Liver (tissue), 10 donors: ENCODE measurements at places on chromosomes 3 and 15. TPM values are rescaled to one million over a fixed set of nuclear protein-coding genes. Genes with fewer than 3 reads are reported as not detected.

DNA sequence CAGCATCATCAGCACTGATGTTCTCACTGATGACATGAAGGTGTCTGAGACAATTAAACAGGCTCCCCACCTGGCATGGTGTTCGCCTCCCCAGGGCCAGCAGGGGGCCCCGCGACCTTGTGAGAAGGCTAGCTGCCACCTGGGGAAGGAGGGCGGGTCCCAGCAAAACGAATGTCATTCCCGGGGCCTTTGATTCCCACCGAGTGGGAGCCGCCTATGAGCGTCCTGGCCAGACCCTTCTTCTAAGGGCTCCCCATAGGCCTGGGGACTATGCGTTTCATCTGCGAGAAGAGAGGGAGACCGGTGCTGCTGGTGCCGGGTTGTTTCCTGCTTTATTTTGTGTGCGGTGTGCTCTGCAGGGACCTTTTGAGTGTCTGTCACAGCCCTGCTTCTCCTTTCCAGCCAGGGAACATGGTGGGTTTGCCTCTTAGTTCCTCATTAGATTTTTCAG lies 20.5 kb upstream of the MINDY4B start:
- H3K4me3 ChIP-seq: no peak overlapping the region
- no peak overlapping the region for H3K27ac ChIP-seq
- peak; percentile 48 for DNase-seq
- H3K36me3 ChIP-seq: no peaks in the 10 kb centered on the region

- no peak overlapping the region for H3K27ac ChIP-seq
- no peak for DNase-seq
- H3K4me1 ChIP-seq: no peaks in the 10 kb centered on the region
- no peak overlapping the region for H3K4me3 ChIP-seq
- H3K36me3 ChIP-seq: peaks cover 71% of the 10 kb centered on the region
- no peaks in the 10 kb centered on the region for H3K27me3 ChIP-seq
Measured at GRCh38 chr3:128067489-128067888, 15.3 kb downstream of the SEC61A1 start.

DNA sequence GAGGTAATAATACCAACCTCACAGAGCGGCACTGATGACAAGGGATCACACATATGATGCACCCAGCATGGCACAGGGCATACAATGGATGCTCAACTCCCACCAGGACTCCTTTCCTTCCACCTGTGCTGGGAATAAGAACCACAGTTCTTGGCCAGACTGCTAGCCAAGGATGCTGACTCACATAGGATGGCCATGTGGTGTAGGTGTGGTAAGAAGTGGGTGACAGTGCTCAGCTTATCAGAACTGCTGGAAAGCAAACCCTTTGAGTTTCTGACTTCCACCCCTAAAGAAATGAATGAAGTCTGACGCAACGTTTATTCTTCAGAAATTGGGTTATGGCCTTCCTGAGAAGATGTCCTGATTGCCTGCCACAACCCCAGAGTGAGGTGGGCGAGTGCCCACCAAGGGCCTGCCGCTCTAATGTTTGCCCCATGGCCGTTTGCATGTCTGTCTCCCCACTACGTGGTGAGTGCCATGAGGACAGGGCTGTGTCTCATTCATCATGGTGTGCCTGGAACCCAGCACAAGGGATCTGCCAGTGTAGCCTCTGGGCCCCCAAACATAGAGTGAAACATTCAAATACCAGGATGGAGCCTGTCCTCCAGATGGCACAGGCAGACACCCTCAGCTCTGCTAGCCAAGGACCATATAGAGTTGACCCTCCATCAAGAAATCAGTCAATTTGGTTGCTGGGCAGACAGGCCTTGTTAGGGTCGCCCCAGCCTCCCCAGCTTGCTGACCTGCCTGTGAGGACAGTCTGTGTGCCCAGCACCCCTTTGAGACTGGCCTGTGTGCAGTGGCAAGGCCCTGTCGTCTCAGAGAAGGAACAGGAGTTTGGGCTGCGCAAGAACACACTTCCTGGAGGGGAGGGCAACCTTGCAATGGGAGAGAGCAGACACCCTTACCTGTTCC lies 57.6 kb upstream of the SLCO2A1 start:
- no peaks in the 10 kb centered on the region for H3K27me3 ChIP-seq
- no peaks in the 10 kb centered on the region for H3K36me3 ChIP-seq
- no peak overlapping the region for H3K4me3 ChIP-seq
- H3K4me1 ChIP-seq: no peaks in the 10 kb centered on the region

- H3K36me3 ChIP-seq: no peaks in the 10 kb centered on the region
- H3K27ac ChIP-seq: no peak overlapping the region
- DNase-seq: no peak
- no peak overlapping the region for H3K4me3 ChIP-seq
Measured at GRCh38 chr3:100912571-100912970, 80.7 kb downstream of the ABI3BP start.

- no peaks in the 10 kb centered on the region for H3K4me1 ChIP-seq
- H3K27ac ChIP-seq: no peak overlapping the region
- no peak overlapping the region for H3K4me3 ChIP-seq
- no peak for DNase-seq
- H3K27me3 ChIP-seq: no peaks in the 10 kb centered on the region
- H3K36me3 ChIP-seq: no peaks in the 10 kb centered on the region
Measured at GRCh38 chr3:178628037-178628436, 91.8 kb downstream of the KCNMB2 start.

- H3K27me3 ChIP-seq: no peaks in the 10 kb centered on the region
- no peak overlapping the region for H3K27ac ChIP-seq
- H3K4me1 ChIP-seq: peaks cover 3% of the 10 kb centered on the region
Measured at GRCh38 chr15:49041426-49041825, 4.8 kb downstream of the SECISBP2L start.

DNA sequence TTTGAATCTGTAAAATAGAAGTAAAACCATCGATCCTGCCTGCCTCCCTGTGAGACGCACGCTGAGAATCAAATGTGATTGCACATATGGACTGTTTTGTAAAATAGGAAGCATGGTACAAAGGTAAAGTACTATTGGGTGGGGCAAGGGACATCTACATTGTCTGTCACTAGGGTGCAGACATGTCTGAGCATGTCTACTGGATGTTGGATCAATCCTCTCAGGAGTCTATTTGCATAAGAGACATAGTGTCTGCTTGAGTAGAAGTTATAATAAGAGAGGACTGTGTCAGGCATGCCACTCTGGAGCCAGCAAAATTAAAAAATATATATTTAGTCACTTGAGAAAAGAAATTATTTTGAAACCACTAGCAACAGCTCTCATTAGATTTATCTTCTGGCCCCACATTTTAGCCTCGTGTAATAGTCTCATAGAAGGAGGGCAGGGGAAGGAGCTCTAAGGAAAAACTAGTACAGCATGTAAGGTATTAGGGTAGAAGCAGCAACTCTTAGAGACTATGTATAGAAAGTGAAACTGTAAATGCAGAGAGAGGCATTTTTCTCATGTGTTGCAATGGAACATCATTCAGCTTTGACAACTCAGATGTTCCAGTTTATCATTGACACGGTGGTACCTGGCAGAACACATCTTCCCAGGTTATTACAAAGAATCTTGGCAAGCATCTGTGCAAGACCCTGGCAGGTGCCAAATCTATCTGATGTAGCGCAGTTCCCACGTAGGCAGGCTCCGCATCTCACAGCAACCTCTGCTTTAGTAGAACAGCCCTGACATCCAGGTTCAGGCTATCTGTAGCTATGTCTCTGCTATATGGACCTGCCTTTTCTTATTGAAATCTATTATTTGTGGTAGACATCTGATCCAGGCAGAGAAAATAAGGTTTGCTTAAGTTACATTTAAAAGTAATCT lies 85.2 kb upstream of the CHL1 start:
- H3K4me1 ChIP-seq: no peaks in the 10 kb centered on the region
- no peak overlapping the region for H3K27ac ChIP-seq
- no peak overlapping the region for H3K4me3 ChIP-seq

- no peaks in the 10 kb centered on the region for H3K4me1 ChIP-seq
- no peaks in the 10 kb centered on the region for H3K27me3 ChIP-seq
- DNase-seq: no peak
- no peaks in the 10 kb centered on the region for H3K36me3 ChIP-seq
Measured at GRCh38 chr3:69445024-69445423, 59.1 kb upstream of the FRMD4B start.

DNA sequence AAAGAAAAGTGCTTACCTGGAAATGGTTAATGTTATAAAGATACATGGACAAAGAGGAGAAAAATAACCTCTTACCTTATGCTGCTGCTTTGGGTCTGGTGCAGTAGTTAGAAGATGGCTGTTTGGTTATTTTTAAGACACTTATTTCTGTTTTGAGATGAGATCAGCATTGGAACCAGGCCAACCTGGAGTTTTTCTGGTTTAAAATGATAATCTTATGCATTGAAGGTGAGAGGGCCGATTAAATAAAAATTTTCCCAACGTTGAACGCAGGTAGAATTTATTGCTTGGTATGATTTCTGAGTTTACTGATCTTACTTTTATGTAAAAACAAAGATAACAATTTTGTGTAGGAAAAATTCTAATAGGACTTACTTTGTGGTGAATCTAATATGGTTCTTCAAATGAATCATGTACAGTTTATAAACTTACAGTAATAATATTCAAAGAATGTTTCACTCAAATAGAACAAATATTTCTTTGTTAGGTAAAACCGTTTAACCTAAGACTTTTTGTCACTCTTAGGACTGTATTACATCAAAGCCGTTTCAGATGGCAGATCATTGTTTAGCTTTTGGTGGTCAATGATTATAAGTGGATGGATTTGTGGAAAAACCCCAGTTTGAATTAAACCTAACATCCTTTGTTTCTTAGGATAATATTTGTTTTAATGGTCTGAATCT lies 14.9 kb downstream of the UBE2E2 start:
- no peaks in the 10 kb centered on the region for H3K36me3 ChIP-seq
- H3K4me3 ChIP-seq: no peak overlapping the region
- H3K27me3 ChIP-seq: no peaks in the 10 kb centered on the region
- no peak for DNase-seq
- no peak overlapping the region for H3K27ac ChIP-seq
- H3K4me1 ChIP-seq: no peaks in the 10 kb centered on the region

DNA sequence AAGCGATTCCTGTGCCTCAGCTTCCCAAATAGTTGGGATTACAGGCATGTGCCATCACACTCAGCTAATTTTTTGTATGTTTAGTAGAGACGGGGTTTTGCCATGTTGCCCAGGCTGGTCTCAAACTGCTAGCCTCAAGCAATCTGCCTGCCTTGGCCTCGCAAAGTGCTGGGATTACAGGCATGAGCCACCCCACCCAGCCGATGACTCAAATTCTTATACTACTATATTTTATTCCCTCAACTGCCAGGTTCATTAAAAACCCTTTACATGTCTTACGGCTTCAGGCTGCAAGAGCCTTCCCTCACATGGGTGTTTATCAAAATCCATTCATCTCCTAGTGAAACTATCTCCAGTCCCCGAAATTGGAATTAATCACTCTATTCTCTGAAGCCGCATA lies 63.4 kb downstream of the CBLB start:
- H3K4me3 ChIP-seq: no peak overlapping the region
- H3K27me3 ChIP-seq: no peaks in the 10 kb centered on the region
- H3K27ac ChIP-seq: no peak overlapping the region
- H3K4me1 ChIP-seq: peaks cover 18% of the 10 kb centered on the region
- H3K36me3 ChIP-seq: no peaks in the 10 kb centered on the region

- peaks cover 12% of the 10 kb centered on the region for H3K4me1 ChIP-seq
- H3K27ac ChIP-seq: no peak overlapping the region
- no peaks in the 10 kb centered on the region for H3K36me3 ChIP-seq
- no peak for DNase-seq
- H3K4me3 ChIP-seq: no peak overlapping the region
- no peaks in the 10 kb centered on the region for H3K27me3 ChIP-seq
Measured at GRCh38 chr3:38083871-38084333, 44.9 kb downstream of the DLEC1 start.

GRCh38 chr3:38574411-38575278 lies 74.8 kb downstream of the SCN5A start:
- H3K36me3 ChIP-seq: no peaks in the 10 kb centered on the region
- no peaks in the 10 kb centered on the region for H3K27me3 ChIP-seq
- DNase-seq: peak; percentile 14
- H3K27ac ChIP-seq: no peak overlapping the region

- DNase-seq: no peak
- H3K4me3 ChIP-seq: no peak overlapping the region
- no peak overlapping the region for H3K27ac ChIP-seq
- no peaks in the 10 kb centered on the region for H3K4me1 ChIP-seq
- no peaks in the 10 kb centered on the region for H3K36me3 ChIP-seq
Measured at GRCh38 chr15:79018960-79019359, 71.6 kb downstream of the RASGRF1 start.

DNA sequence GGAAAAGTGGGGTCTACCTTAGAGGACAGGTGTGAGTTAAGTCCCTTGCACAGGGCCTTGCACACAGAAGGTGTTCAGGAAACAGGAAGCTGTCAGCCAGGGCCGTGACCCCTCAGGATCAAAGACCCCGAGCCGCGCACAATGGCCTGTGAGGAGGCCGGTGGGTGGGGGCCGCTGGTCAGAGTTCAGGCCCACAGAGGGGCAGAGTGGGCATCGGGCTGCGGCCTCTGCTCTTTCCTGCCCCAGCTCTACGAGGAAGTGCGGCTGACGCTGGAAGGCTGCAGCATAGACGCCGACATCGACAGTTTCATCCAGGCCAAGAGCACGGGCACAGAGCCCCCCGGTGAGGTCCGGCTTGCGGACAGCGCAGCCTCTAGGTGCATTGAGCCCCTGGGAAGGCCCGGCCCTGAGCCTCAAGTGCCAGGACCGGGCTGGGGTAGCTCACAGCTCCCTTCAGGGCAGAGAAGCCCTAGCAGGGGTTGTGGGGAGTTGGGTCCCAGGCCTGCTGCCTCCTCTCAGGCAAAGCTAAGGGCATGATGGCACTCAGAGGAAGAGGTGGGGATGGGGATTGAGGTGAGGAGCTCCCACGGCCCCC lies 37.2 kb downstream of the PSTPIP1 start:
- DNase-seq: no peak
- no peak overlapping the region for H3K4me3 ChIP-seq
- H3K27me3 ChIP-seq: no peaks in the 10 kb centered on the region
- H3K36me3 ChIP-seq: no peaks in the 10 kb centered on the region
- no peak overlapping the region for H3K27ac ChIP-seq

- no peaks in the 10 kb centered on the region for H3K4me1 ChIP-seq
- no peaks in the 10 kb centered on the region for H3K36me3 ChIP-seq
- H3K27ac ChIP-seq: no peak overlapping the region
- no peak for DNase-seq
- H3K4me3 ChIP-seq: no peak overlapping the region
Measured at GRCh38 chr3:81788610-81789009, 27.2 kb upstream of the GBE1 start.

GRCh38 chr15:40042791-40043320 lies 3.9 kb upstream of the SRP14 start:
- H3K4me1 ChIP-seq: peaks cover 37% of the 10 kb centered on the region
- H3K4me3 ChIP-seq: no peak overlapping the region
- no peak overlapping the region for H3K27ac ChIP-seq
- no peaks in the 10 kb centered on the region for H3K27me3 ChIP-seq

- no peak for DNase-seq
- no peaks in the 10 kb centered on the region for H3K4me1 ChIP-seq
- H3K4me3 ChIP-seq: no peak overlapping the region
Measured at GRCh38 chr3:116808725-116809124, 99.1 kb downstream of the TUSC7 start.

The LSAMP gene
- total RNA-seq: 0.17 TPM

The CPB1 gene
- total RNA-seq: 0.75 TPM

The IMPG2 gene
- total RNA-seq: 0.37 TPM

The LTF gene
- 14.7 TPM for total RNA-seq

The PCNP gene
- 34.2 TPM for total RNA-seq

The GPR156 gene
- total RNA-seq: 0.09 TPM

The RTP3 gene
- total RNA-seq: 1.0 TPM

The CYP1A2 gene
- total RNA-seq: 32.5 TPM

The GPR149 gene
- total RNA-seq: not detected

The PRKCI gene
- 9.0 TPM for total RNA-seq

The TRH gene
- total RNA-seq: not detected

The HYAL3 gene
- 1.9 TPM for total RNA-seq

The ATP10A gene
- 1.8 TPM for total RNA-seq

The ROBO1 gene
- total RNA-seq: 5.8 TPM

The SERPINI2 gene
- not detected for total RNA-seq

The RTP1 gene
- total RNA-seq: not detected
